ENCODE measurements at places on chromosomes 11 and 22.

- DNase-seq = no peak
Observed at GRCh38 chr11:60912223-60912850, 1.6 kb upstream of the TMEM109 start.

GRCh38 chr22:31323578-31324550 lies 22.3 kb downstream of the PATZ1 start:
- no peak for DNase-seq

GRCh38 chr11:30605036-30605605 lies 19.0 kb upstream of the MPPED2 start:
- DNase-seq = no peak

- DNase-seq = no peak
Observed at GRCh38 chr22:27554106-27554811, 247.3 kb downstream of the MN1 start.

- DNase-seq = no peak
Observed at GRCh38 chr22:44407171-44407986, 90.7 kb downstream of the RTL6 start.

- no peak for DNase-seq
Observed at GRCh38 chr11:74532501-74533246, 39.1 kb upstream of the LIPT2 start.

- DNase-seq = no peak
Observed at GRCh38 chr11:76047766-76048165, 158.5 kb downstream of the WNT11 start.

DNA sequence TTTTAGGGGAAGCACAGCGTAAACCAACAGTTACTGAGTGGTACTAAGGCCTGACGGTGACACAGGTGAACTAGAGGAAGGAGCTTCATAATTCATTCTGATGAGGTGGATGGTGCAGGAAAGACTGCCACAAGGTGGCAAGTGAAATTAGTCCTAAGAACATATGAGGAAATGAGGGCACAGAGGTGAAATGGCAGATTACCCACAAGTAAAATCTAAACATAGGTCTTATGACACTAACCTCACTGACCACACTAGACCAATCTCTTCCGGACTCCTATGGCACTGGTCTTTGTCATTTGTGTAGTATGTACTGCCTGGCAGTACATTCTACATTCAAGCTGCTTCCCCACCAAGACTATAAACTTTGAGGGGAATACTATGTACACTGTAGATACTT lies 20.2 kb downstream of the GAB2 start:
- DNase-seq = no peak

DNA sequence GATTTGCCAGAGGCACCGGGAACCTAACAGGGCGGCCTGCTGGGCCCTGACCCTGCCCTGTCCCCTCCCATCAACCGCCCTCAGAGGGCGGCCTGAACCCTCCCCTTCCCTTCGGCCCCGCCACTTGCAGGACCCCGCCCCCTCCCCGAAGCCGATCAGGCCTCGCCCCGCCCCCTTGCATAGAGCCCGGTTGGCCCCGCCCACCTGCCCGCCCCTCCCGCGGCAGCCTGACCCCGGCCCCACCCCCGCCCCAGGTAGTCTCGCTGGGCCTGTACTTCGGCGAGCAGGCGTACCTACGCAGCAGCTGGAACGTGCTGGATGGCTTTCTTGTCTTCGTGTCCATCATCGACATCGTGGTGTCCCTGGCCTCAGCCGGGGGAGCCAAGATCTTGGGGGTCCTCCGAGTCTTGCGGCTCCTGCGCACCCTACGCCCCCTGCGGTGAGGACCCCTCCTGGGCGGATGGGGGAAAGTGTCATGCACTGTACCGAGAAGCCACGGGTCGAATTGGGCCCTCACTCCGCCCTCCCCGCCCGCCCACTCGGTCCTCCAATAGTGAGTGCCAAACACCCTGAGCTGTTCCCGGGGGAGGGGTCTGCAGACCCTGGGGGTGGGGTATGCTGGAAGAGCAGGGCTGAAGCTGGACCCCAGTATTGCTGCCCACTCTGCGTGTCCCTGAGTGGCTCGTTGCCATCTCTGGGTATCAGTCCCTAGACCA lies 94.1 kb downstream of the CACNA1I start:
- DNase-seq = no peak

- DNase-seq = no peak
Observed at GRCh38 chr11:120198787-120199469, 11.9 kb upstream of the OAF start.

DNA sequence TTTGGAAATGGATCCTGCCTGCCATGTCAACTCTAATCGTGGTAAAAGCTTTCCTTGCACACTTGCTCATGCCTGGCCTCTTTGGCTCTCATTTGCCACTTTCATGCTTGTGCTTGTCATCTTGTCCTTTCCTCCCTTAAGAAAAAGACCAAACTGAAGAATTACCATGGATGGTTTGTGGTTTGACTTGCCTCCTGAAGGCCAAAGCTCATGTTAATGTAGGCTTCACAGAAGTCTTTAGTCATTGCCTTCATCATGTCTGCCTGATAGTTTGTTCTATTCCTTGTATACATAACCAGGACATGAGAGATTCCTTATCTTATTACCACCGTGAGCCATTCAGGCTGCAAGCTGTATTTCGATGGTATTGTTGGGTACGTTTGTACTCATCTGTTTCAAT lies 17.3 kb downstream of the TEAD1 start:
- DNase-seq = no peak

DNA sequence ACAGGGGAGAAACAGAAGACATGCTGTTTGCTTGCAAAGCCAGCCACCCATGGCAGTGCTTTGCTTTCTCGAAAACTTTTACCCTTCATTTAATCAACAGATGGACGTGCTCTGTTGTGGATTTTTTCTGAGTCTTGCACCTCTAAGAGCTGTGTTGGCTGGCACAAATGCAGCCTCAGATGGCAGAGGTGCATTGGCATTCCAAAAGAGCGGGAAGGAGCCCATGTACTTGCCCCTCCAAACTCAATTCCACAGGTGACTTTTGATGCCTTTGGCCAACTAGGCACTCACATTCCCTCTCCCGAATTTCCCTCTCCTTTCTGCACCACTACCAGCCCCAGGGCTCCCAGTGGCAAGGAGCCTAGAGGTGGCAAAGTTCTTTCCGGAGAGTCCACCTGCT lies 1.2 kb downstream of the KIRREL3 start:
- no peak for DNase-seq

GRCh38 chr11:75462117-75462653 lies 29.2 kb upstream of the KLHL35 start:
- no peak for DNase-seq

DNA sequence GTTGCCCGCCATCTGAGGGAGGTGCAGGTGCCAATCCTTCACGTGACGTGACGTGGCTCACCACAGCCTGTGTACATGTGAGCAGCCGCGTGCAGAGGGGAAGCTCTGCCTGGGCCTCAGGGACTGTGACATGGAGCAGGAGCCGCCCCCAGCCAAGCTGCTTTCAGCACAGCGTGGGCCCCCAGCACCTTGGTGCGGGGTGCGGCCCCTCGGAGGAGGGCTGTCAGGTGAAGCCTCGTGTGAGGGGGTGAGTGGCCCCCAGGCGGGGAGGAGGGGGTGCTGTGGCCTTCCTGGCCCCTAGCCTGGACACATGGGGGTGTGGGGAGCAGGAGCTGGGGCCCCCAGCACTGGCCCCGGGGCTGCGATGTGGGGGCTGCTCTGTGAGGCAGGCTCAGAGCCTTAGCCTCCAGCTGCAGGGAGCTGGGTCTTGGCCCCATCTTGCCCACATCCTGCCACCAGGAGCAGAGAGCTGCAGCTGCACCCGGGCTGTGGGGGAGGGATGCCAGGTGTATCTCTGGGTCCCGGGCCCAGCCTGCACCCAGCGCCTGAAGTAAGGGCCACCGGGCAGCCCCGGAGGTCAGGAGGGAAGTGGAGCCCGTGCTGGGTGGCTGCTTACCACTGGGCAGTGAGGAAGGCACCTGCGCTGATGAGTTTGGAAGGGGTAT lies at the start of gene ADORA2A:
ADORA2A (plus strand) TSS at position 100 of the 665 bp plus-strand sequence. CDS start 5,806 bp downstream, outside the sequence.
- no peak for DNase-seq

DNA sequence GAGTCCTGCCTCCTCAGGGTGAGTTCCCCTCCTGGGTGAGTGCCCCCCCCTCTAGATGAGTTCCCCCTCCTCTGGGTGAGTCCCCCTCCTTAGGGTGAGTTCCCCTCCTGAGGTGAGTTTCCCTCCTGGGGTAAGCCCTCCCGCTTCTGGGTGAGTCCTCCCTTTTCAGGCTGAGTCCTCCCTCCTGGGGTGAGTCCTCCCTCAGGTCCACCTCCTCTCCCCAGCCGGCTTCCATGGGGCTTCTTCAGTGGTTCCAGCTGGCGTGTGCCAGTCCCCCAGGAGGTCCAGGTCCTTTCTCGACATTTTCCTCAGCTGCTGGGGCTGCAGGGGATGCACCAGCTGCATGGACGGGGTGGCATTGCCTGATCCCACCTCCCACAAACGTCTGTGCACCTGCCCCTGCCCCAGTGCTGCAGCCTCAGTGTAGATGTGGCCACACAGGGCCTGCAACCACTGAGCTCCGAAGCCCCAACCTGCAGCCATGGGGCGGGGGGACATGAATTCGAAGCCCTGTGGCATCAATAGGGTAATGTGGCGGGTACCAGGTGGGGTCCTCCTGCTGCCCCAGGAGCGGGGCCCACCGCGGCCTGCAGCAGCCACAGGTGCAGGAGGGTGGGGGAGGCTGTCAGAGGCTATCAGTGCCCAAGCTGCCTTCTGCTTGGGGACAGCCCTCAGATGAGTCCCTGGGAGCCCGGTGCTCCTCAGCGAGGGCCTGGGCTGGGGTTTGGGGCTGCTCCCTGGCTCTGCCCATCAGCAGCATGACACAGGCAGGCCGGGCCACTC lies 101.3 kb upstream of the FGF3 start:
- DNase-seq = no peak

- DNase-seq = no peak
Observed at GRCh38 chr11:102832612-102833011, 10.8 kb downstream of the MMP3 start.

DNA sequence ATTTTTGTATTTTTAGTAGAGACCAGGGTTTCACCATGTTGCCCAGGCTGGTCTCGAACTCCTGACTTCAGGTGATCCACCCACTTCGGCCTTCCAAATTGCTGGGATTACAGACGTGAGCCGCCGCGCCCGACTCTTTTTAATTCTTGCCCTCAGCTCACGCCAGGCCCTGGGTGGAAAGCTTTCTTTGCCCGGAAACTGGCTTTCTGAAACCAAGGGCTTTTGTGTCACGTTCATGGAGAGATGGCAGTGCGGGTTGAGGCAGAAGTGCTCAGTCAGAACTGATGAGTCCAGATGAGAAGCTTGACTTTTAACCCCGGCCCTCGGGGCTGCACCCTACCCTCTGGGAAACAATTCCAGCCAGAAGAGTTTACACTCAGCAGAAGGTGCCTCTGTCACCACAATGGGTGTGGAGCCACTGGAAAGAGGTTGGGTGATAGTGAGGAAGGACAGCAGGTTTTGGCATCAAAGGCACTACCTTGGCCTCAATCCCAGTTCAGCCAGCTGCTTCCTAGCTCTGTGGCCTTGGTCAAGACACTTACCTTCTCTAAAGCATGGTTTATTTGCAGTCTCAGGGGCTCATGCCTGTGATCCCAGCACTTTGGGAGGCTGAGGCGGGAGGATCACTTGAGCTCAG lies 890 bp upstream of the ARFGAP3 start:
- no peak for DNase-seq

GRCh38 chr11:57778318-57779037 lies 16.9 kb downstream of the CTNND1 start:
- no peak for DNase-seq

DNA sequence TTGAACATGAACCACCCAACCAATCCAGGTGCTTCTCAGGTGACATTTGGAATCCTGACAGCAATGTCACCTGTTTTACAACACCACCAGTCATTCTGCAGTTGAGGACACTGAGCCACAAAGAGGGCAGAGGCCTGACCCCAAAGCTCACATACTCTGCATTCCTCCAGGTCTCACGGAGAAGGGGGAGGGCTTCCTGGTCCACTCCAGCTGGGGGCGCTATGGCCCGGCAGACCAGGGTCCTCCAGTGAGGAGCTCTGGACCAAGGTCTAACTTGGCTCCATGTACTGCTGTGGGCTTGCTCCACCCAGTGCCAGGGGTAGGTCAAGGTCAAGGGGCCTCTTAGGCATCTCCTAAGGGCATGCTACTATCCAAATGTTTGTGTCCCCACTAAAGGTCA lies 1.5 kb upstream of the PNPLA3 start:
- DNase-seq = no peak

DNA sequence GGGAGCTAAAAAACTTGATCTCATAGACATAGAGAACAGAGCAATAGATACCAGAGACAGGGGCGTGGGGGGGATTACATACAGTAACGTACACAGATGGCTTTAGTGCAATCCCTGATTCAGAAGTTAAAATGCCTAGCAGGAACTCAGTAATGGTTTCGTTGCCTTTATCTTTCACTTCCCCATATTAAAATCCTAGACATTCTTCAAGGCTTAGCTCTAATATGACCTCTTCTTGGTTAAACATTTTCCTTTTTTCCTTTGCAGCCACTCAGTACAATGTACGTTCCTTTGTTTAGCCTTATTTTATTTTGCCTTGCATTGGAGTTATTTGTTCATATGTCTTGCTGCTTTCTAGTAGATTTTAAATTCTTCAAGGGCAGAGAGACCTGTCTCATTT lies 104.9 kb downstream of the C11orf87 start:
- DNase-seq = no peak

- no peak for DNase-seq
Observed at GRCh38 chr22:34886391-34886790, 179.6 kb upstream of the ISX start.

DNA sequence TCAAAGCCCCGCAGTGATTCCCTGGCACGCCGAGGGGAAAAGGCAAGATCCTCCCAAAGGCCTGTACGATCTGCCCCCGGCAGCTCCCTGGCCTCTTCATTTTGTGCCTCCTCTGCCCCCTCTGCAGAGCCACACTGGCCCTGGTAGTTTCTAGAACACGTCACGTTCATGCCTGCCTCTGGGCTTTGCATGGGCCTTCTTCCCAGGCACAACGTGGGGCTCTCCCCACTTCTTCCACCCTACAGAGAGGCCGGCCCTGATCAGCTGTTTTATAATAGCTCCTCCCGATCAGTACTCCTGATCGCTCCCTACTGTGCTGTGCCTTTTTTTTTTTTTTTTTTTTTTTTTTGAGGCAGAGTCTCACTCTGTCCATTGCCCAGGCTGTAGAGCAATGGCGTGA lies 78.4 kb downstream of the PTPRJ start:
- no peak for DNase-seq
